ENCODE measurements at places on chromosomes 3 and 15.

DNA sequence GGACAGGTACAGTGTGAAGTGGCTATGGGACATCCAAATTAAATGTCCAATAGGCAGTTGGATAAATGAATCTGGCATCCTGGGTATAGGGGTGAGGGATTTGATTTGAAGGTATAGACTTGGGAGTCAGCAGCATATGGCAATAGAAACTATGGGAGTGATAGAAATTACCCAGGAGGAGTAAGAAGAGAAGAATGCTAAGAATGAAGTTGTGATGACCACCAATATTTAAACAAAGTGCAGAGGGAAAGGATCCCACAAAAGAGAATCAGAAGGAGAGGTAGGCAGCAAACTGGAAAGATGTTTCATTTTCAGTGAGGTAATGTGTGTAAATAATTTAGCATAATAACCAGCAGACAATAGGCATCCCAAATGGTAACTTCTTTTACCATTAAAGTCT lies 13.8 kb upstream of the MSL2 start:
- DNase-seq = no peak

DNA sequence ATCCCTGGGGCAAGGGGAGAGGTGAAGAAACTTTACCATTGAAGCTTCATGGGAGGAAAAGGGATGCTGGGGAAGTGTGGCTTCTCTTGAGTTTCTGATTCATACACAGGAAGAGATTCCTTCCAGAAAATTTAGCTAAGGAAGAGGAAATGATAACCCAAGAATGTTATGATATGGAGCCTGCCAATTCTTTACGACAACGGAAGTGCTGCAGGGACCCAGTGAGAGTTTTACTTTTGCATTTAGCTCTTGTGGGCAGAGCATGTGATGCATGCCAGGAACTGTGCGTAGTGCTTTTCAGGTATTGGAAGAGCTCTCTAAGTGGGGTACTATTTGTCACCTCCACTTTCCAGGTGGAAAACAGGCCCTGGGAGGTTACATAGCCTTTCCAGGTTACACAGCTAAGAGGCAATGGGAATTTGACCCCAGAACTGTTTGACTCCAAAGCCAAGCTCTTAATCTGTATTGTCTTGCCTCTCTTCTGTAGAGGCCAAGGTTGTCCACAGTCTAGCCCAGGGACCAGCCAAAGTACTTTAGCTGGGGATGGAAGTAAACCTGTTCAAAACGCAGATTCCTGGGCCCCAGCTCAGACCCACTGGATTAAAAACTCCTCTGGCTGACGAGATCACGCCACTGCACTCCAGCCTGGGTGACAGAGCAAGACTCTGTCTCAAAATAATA lies 23.0 kb downstream of the CMTM7 start:
- DNase-seq = peak; percentile 58

DNA sequence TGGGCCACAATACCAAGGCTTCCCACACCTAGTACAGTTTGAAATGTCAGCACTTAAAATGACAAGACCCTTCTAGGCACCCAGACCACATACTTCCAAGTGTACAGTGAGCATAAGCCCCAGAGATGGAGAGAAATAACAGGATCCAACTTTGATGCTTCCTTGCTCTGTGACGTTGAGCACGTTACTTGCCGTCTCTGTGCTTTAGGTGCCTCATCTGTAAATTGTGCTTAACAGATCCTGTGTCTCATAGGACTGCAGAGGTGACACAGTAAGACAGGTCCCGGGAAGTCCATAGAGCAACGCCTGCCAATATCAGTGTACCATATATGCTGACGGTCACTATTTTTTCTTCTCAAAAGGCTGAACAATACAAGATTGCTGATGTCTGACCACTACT lies 59.1 kb downstream of the LRIG1 start:
- no peak for DNase-seq

DNA sequence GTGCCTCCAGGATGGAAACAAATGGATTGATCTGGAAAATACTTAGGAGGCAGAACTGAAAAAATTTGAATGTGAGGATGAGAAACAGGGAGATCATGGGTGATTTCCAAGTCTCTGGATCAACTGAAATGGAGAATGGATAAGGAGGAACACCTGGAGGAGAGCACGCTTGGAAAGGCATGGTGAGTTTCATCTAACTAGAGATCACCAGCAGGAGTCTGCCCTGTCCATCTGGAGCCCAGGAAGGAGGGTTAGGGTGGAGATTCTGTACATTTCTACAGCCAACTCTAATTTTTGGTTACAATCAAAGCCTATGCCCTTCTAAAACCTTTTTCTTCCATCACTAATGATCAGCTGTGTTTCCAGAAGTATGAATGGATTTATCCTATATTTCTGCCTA lies 995.9 kb upstream of the CFAP20DC start:
- no peak for DNase-seq

- no peak for DNase-seq
Measured at GRCh38 chr3:139318431-139318816, 25.4 kb upstream of the MRPS22 start.

GRCh38 chr15:68376447-68377060 lies 55.4 kb downstream of the ITGA11 start:
- DNase-seq = no peak

GRCh38 chr15:80059786-80060355 lies 395 bp downstream of the ZFAND6 start:
- DNase-seq = peak; percentile 48

- no peak for DNase-seq
Measured at GRCh38 chr3:127079211-127079610, 96.3 kb downstream of the PLXNA1 start.

DNA sequence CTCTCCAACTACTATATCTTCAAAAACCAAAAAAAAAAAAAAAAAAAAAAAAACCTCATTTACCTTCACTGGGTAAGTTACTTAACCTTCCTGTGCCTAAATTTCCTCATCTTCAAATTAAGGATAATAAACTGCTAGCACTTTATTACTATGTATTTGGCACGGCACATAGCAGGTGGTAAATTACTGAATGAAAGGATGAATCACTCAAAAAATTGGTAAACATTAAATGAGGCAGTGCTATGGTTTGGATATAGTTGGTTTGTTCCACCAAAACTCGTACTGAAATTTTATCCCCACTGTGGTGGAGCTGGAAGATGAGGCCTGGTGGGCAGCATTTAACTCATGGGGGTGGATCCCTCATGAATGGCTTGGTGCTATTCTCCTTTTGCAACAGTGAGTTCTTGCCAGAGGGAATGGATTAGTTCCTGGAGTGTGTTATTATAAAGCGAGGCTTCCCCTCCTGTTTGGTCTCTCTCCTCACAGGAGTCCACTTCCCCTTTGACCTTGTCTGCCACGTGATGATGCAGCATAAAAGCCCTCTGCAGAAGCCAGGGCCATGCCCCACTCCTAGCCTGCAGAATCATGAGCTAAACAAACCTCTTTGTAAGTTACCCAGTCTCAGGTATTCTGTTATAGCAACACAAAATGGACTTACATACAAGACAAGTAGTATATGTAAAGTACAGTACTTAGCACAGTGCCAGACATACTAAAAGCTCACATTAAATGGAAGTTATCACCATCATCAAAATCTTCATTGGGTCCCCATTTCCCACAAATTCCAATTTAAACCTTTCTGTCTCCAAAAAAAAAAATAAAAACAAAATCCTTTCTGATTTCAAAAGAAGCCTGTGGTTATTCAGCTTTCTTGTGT lies 20.6 kb downstream of the DCUN1D1 start:
- peak; percentile 50 for DNase-seq

DNA sequence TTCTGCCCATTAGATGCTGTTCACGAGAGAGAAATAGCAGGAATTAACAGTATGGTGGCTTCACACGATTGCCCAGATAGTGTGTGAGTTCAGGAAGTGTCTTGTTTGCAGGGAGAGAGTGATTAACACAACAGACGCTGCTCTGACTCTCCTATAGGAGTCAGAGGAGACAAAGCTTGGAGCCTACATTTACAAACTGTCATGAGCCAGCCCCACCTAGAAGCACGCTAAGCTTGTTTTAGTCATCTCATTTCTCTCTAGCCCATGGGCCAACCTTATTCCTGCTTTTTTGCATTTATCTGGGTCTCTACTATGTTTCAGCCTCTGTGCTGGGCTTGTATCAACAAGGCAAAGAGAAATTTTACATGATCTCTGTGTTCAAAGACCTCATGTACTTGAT lies 128.3 kb upstream of the BFSP2 start:
- no peak for DNase-seq

- peak; percentile 67 for DNase-seq
Measured at GRCh38 chr3:107574650-107575049, 51.9 kb downstream of the BBX start.

DNA sequence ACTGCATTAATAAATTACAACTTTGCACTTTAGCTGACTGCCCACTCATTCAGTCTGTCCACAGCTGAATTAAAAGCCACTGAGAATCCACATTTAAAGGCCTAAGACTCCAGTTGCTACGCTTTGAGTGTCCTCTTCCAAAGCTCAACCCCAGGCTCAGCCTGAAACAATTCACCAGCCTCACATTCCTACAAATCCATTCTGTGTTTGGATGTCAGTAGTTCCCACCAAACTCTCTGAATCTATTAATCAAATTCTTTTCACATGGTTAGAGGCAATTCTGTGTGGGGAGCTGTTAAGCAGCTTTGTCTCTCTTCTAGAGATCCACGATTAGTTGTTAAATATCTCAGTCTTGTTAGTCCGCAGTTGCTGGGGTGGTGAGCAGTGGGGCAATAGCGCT lies 116.8 kb upstream of the UBE2E2 start:
- no peak for DNase-seq

DNA sequence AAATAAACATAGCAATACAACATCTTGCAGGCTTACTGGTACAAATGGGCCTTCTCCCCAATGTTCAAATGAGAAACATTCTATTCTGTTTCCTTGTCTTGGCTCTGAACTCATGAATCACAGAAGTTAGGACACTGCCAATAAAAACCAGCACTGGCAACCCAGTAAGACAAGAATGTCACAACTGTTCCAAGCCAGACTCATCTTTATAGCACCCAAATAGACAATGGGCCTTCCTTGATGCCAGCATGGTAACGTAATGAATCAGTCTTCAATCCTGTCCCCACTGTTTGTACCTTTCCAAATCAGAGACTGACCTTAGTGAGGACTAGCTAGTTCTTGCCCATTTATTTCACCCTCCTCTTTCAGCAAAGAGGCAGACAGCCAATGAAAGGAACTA lies 14.1 kb upstream of the RPS17 start:
- no peak for DNase-seq

- no peak for DNase-seq
Measured at GRCh38 chr3:134666466-134666865, 15.6 kb upstream of the KY start.

- DNase-seq = no peak
Measured at GRCh38 chr3:105933871-105934270, 65.1 kb upstream of the CBLB start.

- DNase-seq = no peak
Measured at GRCh38 chr3:193932136-193932535, 203.8 kb upstream of the HES1 start.

DNA sequence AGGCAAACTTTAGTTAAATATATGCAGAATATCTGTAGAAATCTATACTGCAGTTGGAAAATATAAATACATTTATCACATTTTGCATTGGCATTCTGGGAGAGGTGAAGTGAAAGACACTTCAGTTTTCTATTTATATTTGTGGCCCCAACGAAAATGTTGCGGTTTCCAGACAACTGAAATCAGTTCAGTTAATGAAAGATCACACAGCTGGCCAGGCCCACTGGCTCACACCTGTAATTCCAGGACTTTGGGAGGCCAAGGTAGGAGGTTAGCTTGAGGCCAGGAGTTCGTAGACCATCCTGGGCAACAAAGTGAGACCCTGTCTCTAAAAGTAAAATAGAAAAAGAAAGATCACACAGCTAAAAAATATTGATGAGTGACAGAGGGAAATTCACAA lies 11.9 kb upstream of the CLASP2 start:
- DNase-seq = no peak

DNA sequence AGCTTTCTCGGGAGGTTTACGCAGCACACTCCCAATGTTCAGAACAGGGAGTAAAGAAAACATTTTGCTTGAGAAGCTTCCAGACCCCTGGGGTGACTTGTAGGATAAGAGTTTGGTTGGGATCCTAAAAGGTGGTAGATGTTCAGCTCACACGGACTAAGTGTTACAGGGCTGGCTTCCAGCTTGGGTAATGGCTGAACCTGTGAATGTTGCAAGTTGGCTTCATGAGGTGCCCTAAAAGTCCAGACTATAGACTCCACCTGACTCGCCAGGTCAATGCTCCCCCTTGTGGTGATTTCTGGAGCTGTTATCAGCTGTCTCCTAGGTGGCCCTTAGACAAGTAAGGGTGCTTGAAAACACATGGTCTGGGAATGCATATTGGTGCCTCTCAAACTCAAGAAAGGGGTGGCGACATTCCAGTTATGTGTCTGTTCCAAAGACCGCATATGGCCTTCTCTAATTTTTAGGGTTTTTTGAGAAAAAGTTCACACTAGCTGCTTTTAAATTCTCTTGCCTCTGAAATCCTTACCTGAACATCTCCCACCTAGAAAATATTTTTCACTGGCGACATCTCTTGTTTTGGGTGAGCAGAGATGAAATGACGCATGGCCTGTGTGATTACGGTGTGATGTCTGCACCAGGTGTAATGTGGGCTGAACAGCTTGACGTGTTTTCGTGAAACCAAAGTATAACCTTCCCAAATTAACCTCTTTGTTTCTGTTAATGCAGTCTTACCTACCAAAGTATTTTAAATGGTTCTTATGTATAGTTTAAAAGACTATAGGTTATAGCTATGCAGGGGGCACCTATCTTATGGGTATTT lies 175.7 kb upstream of the KBTBD8 start:
- DNase-seq = peak; percentile 42

- no peak for DNase-seq
Measured at GRCh38 chr3:51712963-51713362, 6.1 kb downstream of the GRM2 start.

DNA sequence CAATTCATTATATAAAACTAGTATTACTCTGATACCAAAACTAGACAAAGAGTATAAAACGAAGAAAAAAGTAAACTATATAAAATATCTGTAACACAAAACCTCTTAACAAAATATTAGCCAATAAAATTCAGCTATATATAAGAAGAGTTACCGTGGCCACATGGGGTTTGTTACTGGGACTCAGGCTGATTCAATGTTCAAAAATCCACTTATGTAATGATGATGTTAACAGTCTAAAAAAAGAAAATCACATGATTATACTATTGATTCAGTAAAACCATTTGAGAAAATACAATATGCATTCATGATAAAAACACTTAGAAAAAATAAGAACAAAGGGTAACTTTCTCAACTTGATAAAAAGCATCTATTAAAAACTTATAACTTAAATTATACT lies 18.3 kb downstream of the P2RY1 start:
- no peak for DNase-seq

- no peak for DNase-seq
Measured at GRCh38 chr3:22007368-22007767, 256.4 kb upstream of the ZNF385D start.

DNA sequence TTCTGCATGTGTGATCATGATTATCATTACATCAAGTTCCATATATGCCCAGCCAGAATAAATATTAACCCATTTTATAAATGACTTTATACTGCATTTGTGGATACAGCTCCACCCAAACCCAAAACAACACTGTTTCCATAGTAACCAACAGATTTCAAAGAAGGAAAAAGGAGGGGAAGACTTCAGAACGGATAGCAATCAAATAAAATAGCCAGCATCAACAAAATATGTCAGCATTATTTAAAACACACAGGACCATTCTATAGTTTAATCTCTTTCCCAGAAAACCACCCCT lies 114.4 kb downstream of the FOXP1 start:
- DNase-seq = peak; percentile 12

GRCh38 chr3:72082186-72082715 lies 297.3 kb upstream of the PROK2 start:
- DNase-seq = peak; percentile 95

GRCh38 chr15:92749946-92750345 lies 94.4 kb upstream of the FAM174B start:
- DNase-seq = no peak
